Hematopoietic multipotent progenitor cell (in vitro differentiated cells): ENCODE measurements at places on chromosomes 7 and 10.

DNA sequence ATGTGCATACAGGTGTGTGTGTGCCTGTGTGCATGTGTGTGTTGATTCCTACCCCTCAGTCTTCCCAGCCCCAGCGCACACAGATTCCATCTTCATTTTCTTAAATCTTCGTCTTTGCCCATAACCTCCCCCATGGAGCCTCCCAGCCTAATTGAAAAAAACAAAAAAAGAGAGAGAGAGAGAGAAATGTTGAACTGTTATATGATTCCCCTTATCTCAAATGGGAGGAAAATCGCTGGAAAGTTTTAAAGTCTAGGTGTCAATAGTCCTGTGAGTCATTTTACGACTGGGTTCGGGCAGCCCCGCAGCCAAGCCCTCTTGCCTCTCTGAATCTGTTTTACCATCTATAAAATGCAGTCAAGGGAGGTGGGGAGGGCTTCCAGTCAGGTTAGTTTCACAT is 60.9 kb downstream of the SPOCK2 start:
- DNase-seq = no peak

GRCh38 chr7:84461093-84461492 is 266.5 kb upstream of the SEMA3A start:
- DNase-seq = no peak

- DNase-seq = no peak
These were observed 34.6 kb downstream of the GET4 start for GRCh38 chr7:910931-911431.

GRCh38 chr10:89502549-89502948 is 32.8 kb downstream of the SLC16A12 start:
- no peak for DNase-seq

GRCh38 chr7:138975343-138976104 is 5.7 kb downstream of the KIAA1549 start:
- no peak for DNase-seq

- DNase-seq = no peak
These were observed 13.1 kb upstream of the ADAM8 start for GRCh38 chr10:133289761-133290160.

DNA sequence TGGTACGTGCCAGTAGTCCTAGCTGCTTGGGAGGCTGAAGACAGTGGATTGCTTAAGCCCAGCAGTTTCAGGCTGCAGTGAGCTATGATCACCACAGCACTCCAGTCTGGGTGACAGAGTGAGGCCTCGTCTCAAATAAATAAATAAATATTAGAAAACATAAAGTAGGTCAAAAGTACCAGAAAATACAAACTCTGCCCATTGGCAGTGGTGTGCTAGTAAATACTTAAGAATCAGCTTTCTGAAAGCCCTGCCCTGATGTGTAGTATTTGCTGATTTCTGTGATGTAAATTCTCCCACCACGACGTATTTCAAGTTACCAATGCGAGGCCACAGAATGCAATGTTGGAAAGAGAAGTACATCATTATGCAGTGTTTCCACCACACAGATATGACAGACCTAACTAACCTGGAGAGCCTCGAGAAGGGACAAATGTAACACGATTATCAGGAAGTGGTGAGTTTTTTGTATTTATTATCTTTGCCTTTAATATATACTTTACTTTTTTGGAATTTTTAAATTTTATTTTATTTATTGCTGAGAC is 11.8 kb upstream of the MAP3K8 start:
- DNase-seq = peak; percentile 32

- no peak for DNase-seq
These were observed 18.4 kb downstream of the AKAP9 start for GRCh38 chr7:91959023-91959422.

- DNase-seq = no peak
These were observed 251.2 kb downstream of the ARHGAP12 start for GRCh38 chr10:31677195-31678138.
